A549 treated with GW870086 at 1 μM for 4 hours (cell line): ENCODE measurements at places on chromosomes 2 and 18. TPM values are rescaled to one million over a fixed set of nuclear protein-coding genes. Genes with fewer than 3 reads are reported as not detected.

The CD207 gene
- total RNA-seq = not detected in 5 replicates

The NCOA1 gene
- 6.7 to 11.6 TPM (median 9.7 TPM) in 5 replicates for total RNA-seq

The RAX gene
- not detected in 5 replicates for total RNA-seq

The ZNF521 gene
- total RNA-seq = not detected in 5 replicates

The LOXHD1 gene
- not detected in 5 replicates for total RNA-seq

The SETBP1 gene
- total RNA-seq = 0.46 to 0.61 TPM (median 0.56 TPM) in 5 replicates

The IL18R1 gene
- 0.69 to 1.3 TPM (median 0.79 TPM) in 5 replicates for total RNA-seq

The SNTG2 gene
- not detected in 5 replicates for total RNA-seq

The BIN1 gene
- total RNA-seq = 29.1 to 32.6 TPM (median 30.5 TPM) in 5 replicates

The GPR35 gene
- total RNA-seq = 0.62 to 1.0 TPM (median 0.71 TPM) in 5 replicates

The SGPP2 gene
- 0.32 to 0.60 TPM (median 0.45 TPM) in 5 replicates for total RNA-seq

The CAVIN2 gene
- total RNA-seq = 22.2 to 35.7 TPM (median 34.2 TPM) in 5 replicates

The LRATD1 gene
- total RNA-seq = 0.02 to 0.09 TPM (median 0.05 TPM) in 4 of 5 replicates, not detected in the other

The ITGAV gene
- 45.2 to 99.2 TPM (median 86.3 TPM) in 5 replicates for total RNA-seq

The FOXI3 gene
- total RNA-seq = 0.06 TPM in 1 of 5 replicates, not detected in the others

The FAP gene
- total RNA-seq = 0.05 to 0.32 TPM in 2 of 5 replicates, not detected in the others

The MARCHF4 gene
- total RNA-seq = 24.7 to 33.2 TPM (median 28.4 TPM) in 5 replicates

The EMILIN1 gene
- total RNA-seq = 0.32 to 0.56 TPM (median 0.45 TPM) in 5 replicates

The TGFA gene
- total RNA-seq = 4.4 to 5.2 TPM (median 4.7 TPM) in 5 replicates

The CLEC4F gene
- total RNA-seq = not detected in 5 replicates

The CFAP65 gene
- 0.14 to 0.21 TPM (median 0.18 TPM) in 4 of 5 replicates, not detected in the other for total RNA-seq

The GPR75 gene
- 1.4 to 1.7 TPM (median 1.5 TPM) in 5 replicates for total RNA-seq

The EPB41L3 gene
- total RNA-seq = 0.09 to 0.21 TPM (median 0.17 TPM) in 4 of 5 replicates, not detected in the other

The HRH4 gene
- not detected in 5 replicates for total RNA-seq
